ENCODE measurements at places on chromosomes 7 and 10.

DNA sequence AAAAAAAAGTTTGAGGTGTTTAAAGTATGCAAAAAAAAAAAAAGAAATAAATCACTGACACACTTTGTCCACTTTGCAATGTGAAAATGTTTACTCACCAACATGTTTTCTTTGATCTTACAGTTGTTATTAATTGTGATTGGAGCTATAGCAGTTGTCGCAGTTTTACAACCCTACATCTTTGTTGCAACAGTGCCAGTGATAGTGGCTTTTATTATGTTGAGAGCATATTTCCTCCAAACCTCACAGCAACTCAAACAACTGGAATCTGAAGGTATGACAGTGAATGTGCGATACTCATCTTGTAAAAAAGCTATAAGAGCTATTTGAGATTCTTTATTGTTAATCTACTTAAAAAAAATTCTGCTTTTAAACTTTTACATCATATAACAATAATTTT, 130.6 kb downstream of the CFTR start:
- no peaks in the 10 kb centered on the region for H3K36me3 ChIP-seq
- H3K27ac ChIP-seq: no peak overlapping the region
- no peak overlapping the region for H3K4me3 ChIP-seq
- H3K4me1 ChIP-seq: no peaks in the 10 kb centered on the region
- DNase-seq: no peak

GRCh38 chr7:94588075-94588474, 67.9 kb downstream of the SGCE start:
- no peak overlapping the region for H3K27ac ChIP-seq
- no peaks in the 10 kb centered on the region for H3K27me3 ChIP-seq
- H3K4me3 ChIP-seq: no peak overlapping the region
- peaks cover 12% of the 10 kb centered on the region for H3K4me1 ChIP-seq

- no peaks in the 10 kb centered on the region for H3K4me1 ChIP-seq
- H3K36me3 ChIP-seq: no peaks in the 10 kb centered on the region
- H3K27ac ChIP-seq: no peak overlapping the region
- no peak overlapping the region for H3K4me3 ChIP-seq
Measured at GRCh38 chr7:72234086-72234485, 178.1 kb downstream of the CALN1 start.

- H3K27ac ChIP-seq: peak overlapping the region; percentile 79
- H3K36me3 ChIP-seq: peaks cover 18% of the 10 kb centered on the region
- H3K27me3 ChIP-seq: no peaks in the 10 kb centered on the region
- no peak for DNase-seq
- peaks cover 69% of the 10 kb centered on the region for H3K4me1 ChIP-seq
- H3K4me3 ChIP-seq: no peak overlapping the region
Measured at GRCh38 chr10:122139627-122140170, 131.4 kb upstream of the BTBD16 start.

- peak overlapping the region; percentile 89 for H3K27ac ChIP-seq
- H3K36me3 ChIP-seq: no peaks in the 10 kb centered on the region
- peak overlapping the region; percentile 33 for H3K4me3 ChIP-seq
- DNase-seq: no peak
- H3K4me1 ChIP-seq: peaks cover 27% of the 10 kb centered on the region
Measured at GRCh38 chr7:151104411-151105235, 18.3 kb downstream of the AGAP3 start.

- H3K36me3 ChIP-seq: no peaks in the 10 kb centered on the region
- no peaks in the 10 kb centered on the region for H3K4me1 ChIP-seq
- H3K27ac ChIP-seq: no peak overlapping the region
- H3K27me3 ChIP-seq: peaks cover 8% of the 10 kb centered on the region
- DNase-seq: no peak
- no peak overlapping the region for H3K4me3 ChIP-seq
Measured at GRCh38 chr7:150311711-150312110, 11.4 kb upstream of the LRRC61 start.

Measured in chondrocyte (in vitro differentiated cells).